Activated CD8-positive, alpha-beta T cell treated with anti-CD3 and anti-CD28 coated beads for 36 hours (primary cell): ENCODE measurements at places on chromosomes 5 and 9. TPM values are rescaled to one million over a fixed set of nuclear protein-coding genes. Genes with fewer than 3 reads are reported as not detected.

DNA sequence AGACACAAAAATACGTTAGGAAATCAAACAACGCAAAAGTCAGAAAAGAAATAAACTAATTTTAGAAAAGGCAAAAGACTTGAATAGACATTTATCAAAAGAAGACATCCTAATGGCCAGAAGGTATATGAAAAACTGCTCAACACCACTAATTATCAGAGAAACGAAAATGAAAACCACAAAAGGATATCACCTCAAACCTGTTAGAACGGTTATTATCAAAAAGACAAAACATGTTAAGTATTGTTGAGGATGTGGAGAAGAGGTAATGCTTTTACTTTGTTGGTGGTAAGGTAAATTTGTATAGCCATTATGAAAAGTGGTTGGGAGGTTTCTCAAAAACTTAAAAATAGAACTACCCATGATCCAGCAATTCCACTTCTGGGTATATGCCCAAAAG is 230.0 kb upstream of the RGMB start:
- H3K27ac ChIP-seq: no peak overlapping the region
- no peaks in the 10 kb centered on the region for H3K36me3 ChIP-seq
- H3K27me3 ChIP-seq: no peaks in the 10 kb centered on the region
- no peaks in the 10 kb centered on the region for H3K4me1 ChIP-seq
- no peak overlapping the region for H3K4me3 ChIP-seq

DNA sequence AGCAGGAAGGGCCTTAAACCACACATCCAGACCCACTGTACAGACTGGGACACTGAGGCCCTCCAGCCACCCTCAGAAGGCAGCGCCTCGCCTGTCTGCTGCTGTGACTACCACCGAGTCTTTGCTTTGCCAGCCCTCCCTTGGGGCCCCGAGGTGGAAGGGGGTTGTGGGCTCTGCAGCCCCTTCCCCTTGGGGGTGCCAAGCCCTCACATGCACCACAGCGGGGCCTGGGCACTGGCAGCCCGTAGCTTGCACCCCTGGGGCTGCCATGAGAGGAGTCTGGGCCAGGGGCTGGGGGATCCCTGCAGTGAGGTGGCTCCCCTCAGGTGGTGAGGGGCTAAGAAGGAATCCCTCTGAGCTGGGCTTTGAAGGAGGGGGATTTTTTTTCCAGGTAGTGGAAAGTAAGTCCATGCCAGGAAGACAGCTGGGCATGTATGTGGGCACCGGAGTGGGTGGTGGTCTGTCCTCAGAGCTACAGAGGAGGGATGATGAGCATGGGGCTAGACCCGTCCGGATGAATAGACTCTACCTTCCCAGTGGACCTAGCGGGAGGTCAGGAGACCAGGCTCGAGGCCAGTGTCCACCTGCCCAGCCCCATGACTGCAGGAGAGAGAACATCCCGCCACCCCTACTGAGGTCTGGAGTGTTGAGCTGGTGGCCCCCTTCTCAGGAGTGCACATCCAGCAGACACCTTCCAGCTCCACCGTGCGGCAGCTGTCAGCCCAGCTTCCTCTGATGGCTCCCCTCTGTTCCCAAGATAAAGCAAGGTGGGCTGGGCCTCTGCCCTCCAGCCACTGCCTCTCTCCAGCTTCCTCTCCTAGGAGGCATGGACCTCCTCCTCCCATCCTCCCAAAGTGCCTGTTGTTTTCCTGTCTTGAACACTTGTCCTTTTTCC is 15.9 kb downstream of the FLT4 start:
- H3K36me3 ChIP-seq: no peaks in the 10 kb centered on the region
- H3K27ac ChIP-seq: no peak overlapping the region
- no peaks in the 10 kb centered on the region for H3K27me3 ChIP-seq

The KCNIP1 gene
- total RNA-seq: not detected

GRCh38 chr9:116662646-116663310 is 24.3 kb upstream of the TRIM32 start:
- H3K4me3 ChIP-seq: no peak overlapping the region
- DNase-seq: no peak
- no peaks in the 10 kb centered on the region for H3K27me3 ChIP-seq
- no peaks in the 10 kb centered on the region for H3K36me3 ChIP-seq
- no peak overlapping the region for H3K27ac ChIP-seq
- H3K4me1 ChIP-seq: peaks cover 4% of the 10 kb centered on the region

The ZNF879 gene
- 2.6 TPM for total RNA-seq

DNA sequence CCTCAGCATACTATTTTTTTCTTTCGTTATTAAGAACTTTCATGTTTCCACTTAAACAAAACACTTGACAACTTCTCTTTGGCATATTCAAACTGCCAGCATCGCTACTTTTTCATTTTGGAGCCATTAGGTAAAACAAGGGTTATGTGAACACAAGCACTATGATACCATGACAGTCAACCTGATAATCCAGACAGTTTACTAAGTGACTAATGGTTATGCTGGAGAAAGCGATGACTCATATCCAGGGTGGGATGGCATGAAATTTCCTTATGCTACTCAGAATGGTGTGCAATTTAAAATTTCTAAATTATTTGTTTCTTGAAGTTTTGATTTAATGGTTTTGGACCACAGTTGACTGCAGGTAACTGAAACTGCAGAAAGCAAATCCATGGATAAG is 29.9 kb upstream of the PRSS3 start:
- peaks cover 5% of the 10 kb centered on the region for H3K4me1 ChIP-seq
- H3K36me3 ChIP-seq: no peaks in the 10 kb centered on the region
- no peak for DNase-seq
- no peak overlapping the region for H3K27ac ChIP-seq

The PCDHGA4 gene
- not detected for total RNA-seq

- no peak overlapping the region for H3K4me3 ChIP-seq
- H3K4me1 ChIP-seq: no peaks in the 10 kb centered on the region
- H3K27me3 ChIP-seq: peaks cover 3% of the 10 kb centered on the region
- H3K36me3 ChIP-seq: no peaks in the 10 kb centered on the region
- no peak overlapping the region for H3K27ac ChIP-seq
Observed at GRCh38 chr5:150108711-150109514, 22.6 kb upstream of the CSF1R start.

- no peaks in the 10 kb centered on the region for H3K27me3 ChIP-seq
- no peak for DNase-seq
- no peak overlapping the region for H3K4me3 ChIP-seq
- H3K4me1 ChIP-seq: no peaks in the 10 kb centered on the region
- H3K27ac ChIP-seq: no peak overlapping the region
- no peaks in the 10 kb centered on the region for H3K36me3 ChIP-seq
Observed at GRCh38 chr9:92468206-92468605, 14.1 kb downstream of the ASPN start.

The CDH18 gene
- not detected for total RNA-seq

GRCh38 chr5:157747173-157747740 is 3.7 kb downstream of the LSM11 start:
- H3K4me1 ChIP-seq: peaks cover 56% of the 10 kb centered on the region
- no peak overlapping the region for H3K4me3 ChIP-seq
- H3K36me3 ChIP-seq: peaks cover 14% of the 10 kb centered on the region
- no peak for DNase-seq

DNA sequence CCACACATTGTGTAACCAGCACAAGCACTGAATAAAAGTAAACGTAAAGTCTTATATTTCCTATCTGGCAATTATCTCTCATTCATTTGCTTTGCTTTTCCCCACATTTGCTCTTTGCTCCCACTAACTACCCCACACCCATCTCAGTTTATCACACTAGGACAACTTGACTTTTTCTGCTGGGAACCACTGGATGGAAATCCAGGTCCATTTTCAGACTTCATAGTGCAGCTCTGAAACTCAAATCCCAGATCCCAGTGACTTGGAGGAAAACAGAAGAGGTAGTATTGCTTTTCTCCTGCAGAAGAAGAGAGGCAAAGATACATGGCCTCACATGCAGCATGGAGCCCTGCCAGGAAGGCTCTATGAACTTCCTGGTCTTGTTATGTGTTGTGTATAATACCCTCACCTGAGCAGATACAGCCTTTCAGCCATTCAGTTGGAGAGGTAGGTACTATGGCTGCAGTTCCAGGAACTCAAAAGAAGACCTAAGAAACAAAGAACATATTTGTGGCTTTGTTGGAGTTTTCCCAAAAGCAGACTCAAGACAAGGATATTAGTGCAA is 90.0 kb upstream of the NIPBL start:
- peaks cover 2% of the 10 kb centered on the region for H3K27me3 ChIP-seq
- H3K27ac ChIP-seq: no peak overlapping the region
- DNase-seq: no peak
- no peaks in the 10 kb centered on the region for H3K4me1 ChIP-seq
- H3K4me3 ChIP-seq: no peak overlapping the region
